Inflammatory macrophage (primary cell): ENCODE measurements at places on chromosomes 12 and 14.

DNA sequence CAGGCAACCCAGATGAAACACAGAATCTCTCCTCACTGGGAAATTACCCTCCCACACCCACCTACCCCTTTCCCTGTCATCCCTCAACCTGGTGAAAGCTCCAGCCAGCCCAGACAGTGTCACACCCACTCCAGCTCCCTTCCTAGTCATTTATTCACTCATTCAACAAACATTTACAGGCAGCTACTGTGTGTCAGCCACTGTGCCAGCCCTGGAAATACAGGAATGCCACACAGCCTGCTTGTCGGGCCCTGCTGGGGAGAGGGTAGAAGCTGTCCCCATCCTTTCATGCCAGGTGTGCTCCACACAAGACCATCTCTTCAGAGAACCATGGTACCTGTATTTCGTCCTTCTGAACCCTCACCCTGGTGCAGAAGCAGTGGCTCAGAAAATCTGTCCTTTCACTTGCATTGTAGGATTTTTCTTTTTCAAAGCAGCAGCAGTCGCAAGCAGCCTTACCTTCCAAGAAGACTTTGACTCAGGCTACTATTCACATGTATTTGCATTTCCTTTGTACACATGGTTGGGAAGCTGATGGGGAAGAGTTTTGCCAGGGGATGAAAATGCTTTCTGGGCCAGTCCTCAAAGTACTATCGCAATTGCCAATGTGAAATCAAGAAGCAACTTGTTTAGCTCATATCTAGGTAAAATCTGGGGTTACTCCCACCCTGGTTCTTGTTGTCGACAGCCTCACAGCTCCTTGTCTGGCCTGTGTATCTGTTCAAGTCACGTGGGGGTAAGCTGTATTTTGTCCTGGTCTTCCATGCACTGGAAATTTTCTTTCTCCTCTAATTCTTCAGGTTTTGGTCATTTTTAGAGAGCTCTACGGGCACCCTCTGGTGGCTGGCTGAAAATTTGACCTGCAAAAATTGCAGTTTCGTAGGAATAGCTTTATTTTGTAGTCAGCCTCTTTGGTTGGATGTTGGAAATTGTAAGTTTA lies 147.4 kb upstream of the EGLN3 start:
- DNase-seq: peak; percentile 45

DNA sequence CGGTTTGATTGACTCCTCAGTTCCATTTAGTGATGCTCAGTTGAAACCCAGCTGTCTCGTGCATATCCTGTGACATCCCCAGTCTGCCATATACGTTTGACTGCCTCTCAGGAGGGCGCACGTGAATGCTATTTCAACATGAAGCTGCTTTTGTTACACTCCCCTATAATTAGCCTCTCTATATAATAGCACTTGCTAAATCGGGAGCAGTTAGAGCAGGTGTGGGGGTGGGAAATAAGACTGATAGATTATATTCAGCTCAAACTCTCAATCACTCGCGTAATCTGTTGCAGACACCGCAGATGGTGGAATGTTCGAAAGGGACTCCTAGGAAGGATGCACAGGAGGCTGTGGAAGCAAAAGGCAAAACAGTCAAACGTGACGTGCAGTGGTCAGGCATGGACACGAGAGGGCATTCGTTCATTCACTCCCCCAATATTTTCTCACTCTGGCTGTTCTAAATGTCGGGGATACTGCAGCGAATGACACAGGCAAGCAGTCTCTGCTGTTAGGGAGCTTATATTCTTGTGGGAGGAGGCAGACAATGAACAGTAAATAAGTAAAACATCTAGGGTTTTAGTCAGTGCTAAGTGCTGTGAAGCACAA lies 29.8 kb downstream of the KCNA1 start:
- DNase-seq: no peak

- DNase-seq: no peak
Observed at GRCh38 chr12:28144059-28144458, 46.2 kb upstream of the CCDC91 start.

DNA sequence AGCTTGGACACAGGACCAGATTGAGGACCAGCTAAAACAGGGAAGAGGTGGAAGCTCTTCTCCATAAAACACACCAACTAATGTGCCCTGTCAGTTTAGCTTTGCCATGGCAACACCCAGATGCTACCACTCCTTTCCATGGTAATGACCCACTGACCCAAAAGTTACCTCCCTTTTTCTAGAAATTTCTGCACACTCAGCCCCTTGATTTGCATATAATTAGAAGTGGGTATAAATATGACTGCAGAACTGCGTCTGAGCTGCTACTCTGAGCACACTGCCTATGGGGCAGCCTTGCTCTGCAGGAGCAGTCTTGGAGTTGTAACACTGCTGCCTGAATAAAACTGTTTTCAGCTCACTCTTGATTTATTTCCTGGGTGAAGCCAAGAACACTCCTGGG lies 3.2 kb upstream of the TDG start:
- no peak for DNase-seq

DNA sequence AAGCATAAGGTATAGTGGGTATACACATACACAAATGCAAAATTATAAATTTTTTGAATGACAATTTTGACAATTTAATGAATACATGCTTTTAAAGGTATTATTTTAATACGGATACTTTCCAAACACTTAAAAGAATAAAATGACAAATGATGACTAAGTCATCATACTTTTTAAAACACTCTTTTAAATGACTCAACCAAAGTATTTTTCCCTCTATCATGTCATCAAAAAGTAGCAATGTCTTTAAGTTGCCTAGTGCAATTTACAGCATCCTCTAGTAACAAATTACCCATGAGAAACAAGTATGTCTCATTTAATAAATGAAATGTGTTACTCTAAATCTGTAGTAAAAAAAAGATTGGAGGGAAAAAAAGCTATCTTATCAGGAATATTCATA lies 73.3 kb downstream of the RPS6KA5 start:
- DNase-seq: no peak
